ENCODE measurements at places on chromosomes 7 and 10.

GRCh38 chr7:3551536-3551935 is 250.5 kb downstream of the SDK1 start:
- no peak for DNase-seq

GRCh38 chr7:64114791-64115190 is 69.6 kb downstream of the ZNF727 start:
- no peak for DNase-seq

DNA sequence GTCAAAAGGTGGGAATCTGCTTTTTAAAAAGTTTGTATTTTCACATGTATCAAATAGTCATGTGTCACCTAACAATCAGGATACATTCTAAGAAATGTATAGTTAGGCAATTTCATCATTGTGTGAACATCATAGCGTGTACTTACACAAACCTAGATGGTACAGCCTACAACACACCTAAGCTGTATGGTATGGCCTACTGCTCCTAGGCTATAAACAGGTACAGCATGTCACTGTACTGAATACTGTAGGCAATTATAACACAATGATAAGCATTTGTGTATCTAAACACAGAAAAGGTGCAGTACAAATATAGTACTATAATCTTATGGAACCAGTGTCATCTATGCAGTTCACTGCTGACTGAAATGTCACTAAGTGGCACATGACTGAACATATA is 17.8 kb downstream of the COA1 start:
- DNase-seq = no peak

GRCh38 chr7:122770686-122771335 is 68.1 kb upstream of the RNF148 start:
- no peak for DNase-seq

- DNase-seq = no peak
Measured at GRCh38 chr7:155676052-155676451, 31.6 kb downstream of the RBM33 start.

DNA sequence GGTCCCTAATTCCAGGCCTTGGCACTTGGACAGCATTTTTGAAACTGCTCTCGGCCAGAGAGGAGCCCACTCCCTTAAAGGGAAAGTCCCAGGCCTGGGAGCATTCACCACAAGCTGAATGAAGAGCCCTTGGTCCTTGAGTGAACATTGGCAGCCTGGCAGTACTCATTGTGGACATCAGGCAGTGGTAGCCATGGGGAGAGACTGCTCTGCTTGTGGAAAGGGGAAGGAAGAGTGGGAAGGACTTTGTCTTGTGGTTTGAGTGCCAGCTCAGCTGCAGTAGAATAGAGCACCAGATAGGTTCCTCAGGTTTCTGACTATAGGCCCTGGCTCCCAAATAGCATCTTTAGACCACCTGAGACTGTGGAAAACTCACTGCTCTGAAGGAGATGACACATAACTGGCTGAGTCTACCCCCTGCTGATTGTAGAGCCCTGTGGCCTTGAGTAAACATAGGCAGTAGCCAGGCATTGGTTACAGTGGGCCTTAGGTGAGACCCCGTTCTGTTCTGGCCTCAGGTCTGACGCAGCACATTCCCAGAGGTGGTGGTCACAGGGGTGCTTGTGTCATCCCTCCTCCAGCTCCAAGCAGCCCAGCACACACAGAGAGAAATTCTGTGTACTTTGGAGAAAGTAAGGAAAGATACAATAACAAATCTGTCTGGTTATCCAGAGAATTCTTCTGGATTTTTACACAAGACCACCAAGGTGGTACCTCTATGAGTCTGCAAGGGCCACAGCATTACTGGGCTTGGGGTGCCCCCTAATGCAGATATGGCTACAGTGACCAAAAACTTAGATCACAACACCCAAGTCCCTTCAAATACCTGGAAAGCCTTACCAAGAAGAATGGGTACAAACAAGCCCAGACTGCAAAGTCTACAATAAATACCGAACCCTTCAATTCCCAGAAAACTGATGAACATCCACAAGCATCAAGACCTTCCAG is 153.8 kb downstream of the GNAI1 start:
- DNase-seq = no peak

DNA sequence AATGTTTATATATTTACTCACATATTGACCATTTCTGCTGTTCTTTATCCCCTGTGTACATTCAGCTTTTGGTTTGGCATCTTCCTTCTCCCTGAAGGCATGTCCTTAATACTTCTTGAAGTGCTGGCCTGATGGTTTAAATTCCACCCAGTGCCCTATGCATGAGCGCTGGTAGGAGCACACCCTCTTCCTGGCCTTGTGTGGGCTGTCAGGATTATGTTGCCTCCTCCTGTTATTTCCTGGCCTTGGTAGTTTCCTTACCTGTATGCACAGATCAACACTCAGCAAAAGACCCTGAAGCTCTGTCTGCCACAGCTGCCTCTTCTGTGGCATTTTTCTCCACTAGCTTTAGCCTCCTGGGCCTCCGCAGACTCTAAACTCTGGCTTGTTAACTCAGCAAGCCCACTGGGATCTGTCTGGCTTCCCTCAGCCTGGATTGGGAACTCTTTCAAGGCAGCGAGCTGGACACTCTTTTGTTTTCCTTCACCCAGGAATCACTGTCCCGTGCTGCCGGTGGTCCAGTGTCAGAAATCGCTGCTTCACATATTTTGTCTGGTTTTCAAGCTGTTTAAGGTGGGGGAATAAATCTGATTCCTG is 595.2 kb downstream of the SDK1 start:
- no peak for DNase-seq

GRCh38 chr10:75434291-75434690 is 2.9 kb downstream of the LRMDA start:
- no peak for DNase-seq

All from T follicular helper cell (primary cell).